Mucosa of descending colon (tissue), 3 donors: ENCODE measurements at places on chromosomes 5 and 9.

GRCh38 chr9:98547606-98548005 is 161.1 kb downstream of the GABBR2 start:
- no peak for DNase-seq

- DNase-seq: no peak
Observed at GRCh38 chr5:2985718-2986117, 234.2 kb upstream of the IRX2 start.

- peak; percentile 57 for DNase-seq
Observed at GRCh38 chr5:149549461-149550267, 1.6 kb downstream of the CSNK1A1 start.

- DNase-seq: peak; percentile 22
Observed at GRCh38 chr5:79416499-79416898, 97.4 kb downstream of the HOMER1 start.

- DNase-seq: no peak
Observed at GRCh38 chr9:113514061-113514460, 50.5 kb downstream of the RGS3 start.

DNA sequence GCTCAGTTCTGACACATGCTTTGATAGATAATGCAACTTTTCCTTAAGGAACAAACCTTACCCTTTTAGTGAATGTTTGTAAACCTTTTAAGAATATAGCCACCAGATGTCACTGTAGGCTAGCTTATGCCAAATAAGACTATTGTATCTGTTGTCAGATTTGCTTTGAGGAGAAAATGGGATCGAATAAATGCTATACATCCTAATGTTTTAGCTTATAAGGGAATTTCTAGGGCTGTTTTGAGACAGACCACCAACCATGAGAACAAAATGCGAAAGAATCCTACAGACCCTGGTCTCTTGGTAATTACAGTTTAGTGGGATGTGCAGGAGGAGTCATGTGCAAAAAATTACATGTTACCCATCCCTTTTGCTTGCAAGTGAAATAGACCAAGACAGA is 127.6 kb upstream of the NMUR2 start:
- DNase-seq: no peak
